ENCODE measurements at places on chromosomes 5 and 9. TPM values are rescaled to one million over a fixed set of nuclear protein-coding genes. Genes with fewer than 3 reads are reported as not detected.

WDR38 gene
- not detected for total RNA-seq

NR2F1-AS1 gene
- total RNA-seq = not detected

SHC3 gene
- total RNA-seq = not detected

PCA3 gene
- total RNA-seq = not detected
